ENCODE measurements at places on chromosomes 13 and 19.

- DNase-seq, result no peak
Measured at GRCh38 chr13:111518161-111518792, 197.8 kb downstream of the TEX29 start.

GRCh38 chr19:47230921-47231214 is at the start of gene BBC3:
Gene BBC3, minus strand, starts transcription at chr19:47231199. Its CDS starts 2,768 bp downstream, at chr19:47228431.
- no peak for DNase-seq

- DNase-seq, result no peak
Measured at GRCh38 chr13:49811527-49811908, 19.0 kb upstream of the KPNA3 start.

DNA sequence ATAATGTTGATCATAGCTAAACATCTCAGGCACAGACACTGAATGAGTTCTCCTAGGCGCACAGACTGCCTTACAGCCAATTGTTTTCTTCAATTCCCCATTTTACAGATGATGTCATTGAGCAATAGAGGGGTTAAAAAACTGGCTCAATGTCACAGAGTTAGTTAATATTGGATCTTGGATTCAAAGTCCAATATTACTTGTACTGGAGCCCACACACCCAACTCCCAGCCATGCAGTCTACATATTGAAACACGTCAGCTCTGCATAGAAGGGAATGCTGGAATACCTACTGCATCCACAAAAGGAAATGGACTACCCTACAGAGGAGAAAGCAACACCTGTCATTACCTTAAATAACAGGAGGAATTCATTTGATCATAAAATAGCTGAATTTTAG is 76.1 kb upstream of the SLC15A1 start:
- no peak for DNase-seq

DNA sequence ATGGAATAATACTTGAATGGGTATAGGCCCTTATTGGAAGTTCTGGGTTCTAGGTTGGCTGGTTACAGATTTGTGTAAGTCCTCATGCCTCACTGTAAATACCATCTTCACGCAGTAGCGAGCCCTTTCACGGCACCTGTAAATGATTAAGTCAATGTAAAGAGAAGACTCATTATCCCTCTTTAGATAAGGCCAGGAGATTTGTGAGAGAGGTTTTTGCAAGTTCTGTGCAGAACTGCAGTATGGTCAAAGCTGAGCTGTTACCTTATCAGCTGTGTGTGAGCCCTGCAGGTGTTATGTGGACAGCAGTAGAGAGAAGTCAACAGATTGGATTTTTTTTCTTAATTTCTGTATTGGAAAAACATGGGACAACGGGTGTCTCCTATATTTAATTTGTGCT is 141.6 kb downstream of the SHISA2 start:
- no peak for DNase-seq

DNA sequence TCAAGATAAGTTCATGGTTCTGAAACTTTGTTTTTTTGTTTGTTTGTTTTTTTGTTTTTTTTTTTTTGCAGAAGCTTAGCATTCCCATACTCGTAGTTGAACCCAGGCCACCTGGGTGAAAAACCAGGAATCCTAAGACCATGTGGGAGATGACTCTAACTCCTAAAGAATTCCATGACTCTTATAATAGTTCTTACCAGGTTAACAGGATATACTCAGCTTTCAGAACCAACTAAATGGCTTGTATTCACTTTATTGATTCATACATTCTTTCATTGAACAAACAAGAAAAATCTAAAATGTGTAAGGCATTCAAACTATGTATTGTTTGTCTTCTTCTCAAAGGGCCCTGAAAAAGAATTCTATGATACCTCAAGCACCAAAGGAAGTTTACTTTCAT is 40.5 kb upstream of the KLF5 start:
- no peak for DNase-seq

DNA sequence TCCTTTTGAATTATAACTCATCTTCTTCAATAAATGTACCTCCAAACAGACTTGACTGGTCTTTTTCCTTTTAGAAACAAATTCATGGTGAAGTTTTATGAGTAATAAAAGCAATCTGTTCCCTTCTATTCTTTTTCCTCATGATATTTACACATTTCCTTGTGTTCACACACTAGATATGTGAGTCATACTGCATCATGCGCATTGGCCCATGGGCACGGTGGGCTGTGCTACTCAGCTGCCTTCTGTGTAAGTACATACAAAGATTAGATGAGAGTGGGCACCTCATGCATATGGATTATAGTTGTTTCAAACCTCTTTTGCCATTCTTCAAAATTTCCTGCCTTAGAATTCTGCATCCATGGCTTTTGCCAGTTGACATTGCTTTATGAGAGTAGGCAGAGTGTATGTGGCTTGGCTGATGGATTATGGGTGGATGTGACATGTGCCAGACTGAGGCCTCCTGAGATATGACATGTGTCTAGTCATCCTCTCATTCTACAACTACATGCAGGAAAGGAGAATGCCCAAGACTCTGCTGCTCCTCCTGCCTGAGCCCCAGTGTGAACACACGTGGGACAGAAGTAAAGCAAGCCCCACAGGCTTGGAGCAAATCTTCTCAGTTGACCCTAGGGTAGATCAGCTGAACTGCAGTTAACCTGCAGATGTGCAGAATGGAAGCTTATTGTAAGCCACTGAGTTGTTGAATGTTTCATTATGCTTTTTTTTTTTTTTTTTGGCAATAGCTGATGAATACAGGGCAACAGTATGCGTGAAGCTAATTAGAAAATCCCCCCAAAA is 109.9 kb downstream of the RBM26 start:
- no peak for DNase-seq

GRCh38 chr13:23141964-23142363 is 38.8 kb upstream of the SGCG start:
- DNase-seq, result no peak

GRCh38 chr19:4372165-4373012 is 28.0 kb downstream of the SH3GL1 start:
- DNase-seq, result no peak

- DNase-seq, result no peak
Measured at GRCh38 chr13:45243077-45243476, 42.2 kb upstream of the KCTD4 start.

GRCh38 chr13:89432997-89433396 is 1761.8 kb downstream of the SLITRK5 start:
- no peak for DNase-seq

DNA sequence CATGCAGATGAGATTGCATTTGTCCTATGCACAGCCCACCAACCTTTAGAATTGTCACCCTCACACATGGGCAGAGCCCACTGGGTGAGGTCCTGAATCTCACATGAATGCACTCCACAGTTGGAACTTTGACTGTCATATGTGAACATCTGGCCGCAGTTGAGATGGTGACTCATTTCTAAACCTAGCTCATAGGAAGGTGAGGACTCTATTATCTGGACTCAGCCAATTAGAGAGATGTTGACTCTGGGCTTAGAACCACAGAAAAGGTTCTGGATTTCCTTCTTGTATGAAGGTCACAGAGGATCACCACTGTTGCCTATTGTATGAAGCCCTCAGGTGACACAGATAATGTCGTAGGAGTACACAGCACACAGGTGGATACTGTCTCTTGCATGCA is 25.6 kb upstream of the ZNF681 start:
- DNase-seq, result no peak

Measured in CD4-positive, alpha-beta T cell treated with Interleukin-6 at 100 ng/mL for 8 hours (primary cell).